ENCODE measurements at places on chromosomes 7 and 10.

DNA sequence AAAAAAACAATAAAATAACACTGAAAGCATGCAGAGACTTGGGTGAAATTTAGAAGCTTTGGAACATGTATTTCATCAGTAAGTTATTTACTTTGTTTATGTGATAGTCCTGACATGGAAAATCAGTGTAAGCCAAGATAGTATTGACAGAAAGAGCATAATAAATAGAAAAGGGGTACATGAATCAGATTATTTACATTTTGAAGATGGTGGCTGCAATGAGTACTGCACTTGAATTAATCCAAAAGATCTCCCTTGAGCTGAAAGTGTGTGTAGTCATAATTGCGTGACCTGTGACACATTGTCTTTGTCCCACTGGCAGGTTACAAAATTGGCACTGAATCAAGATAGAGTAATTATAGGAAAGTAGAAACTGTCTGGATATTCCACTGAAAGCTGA, 562.9 kb downstream of the GFRA1 start:
- peak; percentile 1 for DNase-seq

DNA sequence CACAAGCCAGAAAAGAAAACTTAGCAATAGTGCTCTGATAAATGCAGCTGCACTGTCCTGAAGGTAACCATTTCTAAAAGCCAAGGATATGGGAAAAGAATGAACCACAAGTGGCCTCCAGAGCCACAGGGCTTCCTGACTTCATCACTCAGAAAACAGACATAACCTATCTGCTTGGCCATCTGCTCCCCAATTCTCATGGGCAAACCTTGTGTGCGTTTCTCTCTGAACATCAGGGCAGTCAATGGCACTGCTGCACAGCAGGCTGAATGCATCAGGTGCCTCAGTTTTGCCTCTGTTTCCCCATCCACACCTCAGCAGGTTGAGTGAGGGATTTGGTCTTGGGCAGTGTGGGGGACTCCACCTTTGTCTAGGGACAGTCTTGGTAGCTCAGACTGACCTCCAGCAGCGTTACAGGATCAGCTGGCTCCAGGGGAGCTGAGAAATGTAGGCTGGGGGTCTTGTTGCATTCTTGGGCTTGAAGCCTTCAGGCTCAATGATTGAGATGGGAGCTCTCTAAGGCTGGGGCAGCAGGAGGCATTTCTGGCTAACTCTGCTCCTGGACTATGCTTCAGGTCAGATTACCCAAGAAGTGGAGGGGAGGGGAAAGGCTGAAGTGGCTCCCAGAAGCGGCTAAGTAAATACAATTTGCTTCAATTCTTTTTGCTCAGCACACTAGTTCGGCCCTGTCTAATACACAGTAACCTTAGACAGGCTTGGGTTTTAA, 23.6 kb upstream of the PDLIM1 start:
- DNase-seq: no peak

- no peak for DNase-seq
Measured at GRCh38 chr10:65943451-65943850, 982.4 kb upstream of the LRRTM3 start.

DNA sequence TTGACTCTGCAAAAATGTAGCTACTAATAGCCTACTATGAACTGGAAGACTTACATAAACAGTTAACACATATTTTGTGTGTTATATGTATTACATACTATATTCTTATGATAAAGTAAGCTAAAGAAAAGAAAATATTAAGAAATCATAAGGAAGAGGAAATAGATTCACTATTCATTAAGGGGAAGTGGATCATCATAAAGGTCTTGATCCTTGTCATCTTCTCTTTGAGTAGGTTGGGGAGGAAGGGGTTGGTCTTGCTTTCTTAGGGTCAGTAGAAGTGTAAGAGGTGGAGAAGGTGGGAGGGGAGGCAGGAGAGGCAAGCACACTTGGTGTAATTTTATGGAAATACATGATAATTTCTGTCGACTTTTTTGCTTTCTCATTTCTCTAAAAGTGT, 81.3 kb downstream of the NAMPT start:
- no peak for DNase-seq

GRCh38 chr7:129896568-129897382, 56.0 kb downstream of the UBE2H start:
- DNase-seq: no peak

DNA sequence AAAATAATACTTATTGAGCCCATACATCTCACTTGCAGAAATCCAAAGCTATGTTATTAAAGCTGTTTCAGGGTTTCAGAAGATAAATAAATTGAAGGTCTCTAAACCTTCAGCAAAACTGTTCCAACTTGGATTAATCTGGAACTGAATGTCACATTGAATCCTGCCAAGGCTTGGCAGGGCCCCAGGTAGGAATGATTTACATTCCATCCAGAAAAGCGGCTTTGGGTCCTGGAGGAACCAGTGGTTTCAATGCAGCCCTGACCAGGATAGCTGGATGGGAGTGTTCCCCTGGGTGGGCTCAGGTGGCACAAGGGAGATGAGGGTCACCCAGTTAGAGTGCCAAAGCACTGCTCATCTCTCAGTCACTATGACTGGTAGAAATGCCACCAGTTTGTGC, 37.0 kb upstream of the TMEM72 start:
- no peak for DNase-seq

DNA sequence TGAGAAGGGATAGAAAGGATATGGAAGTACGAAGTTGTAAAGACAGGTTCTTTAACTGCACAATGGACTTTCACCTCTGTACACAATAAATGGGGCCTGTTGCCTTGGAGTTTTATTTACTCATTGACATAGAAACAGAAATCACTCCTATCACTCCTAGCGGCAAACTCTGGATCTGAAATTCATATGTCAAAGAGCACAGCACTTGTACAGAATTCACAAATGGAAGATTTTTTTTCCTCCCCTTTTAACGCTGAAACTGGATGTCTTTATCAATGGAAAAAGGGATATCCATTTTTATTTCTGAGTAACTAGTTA, 18.2 kb downstream of the NT5C3A start:
- DNase-seq: no peak

DNA sequence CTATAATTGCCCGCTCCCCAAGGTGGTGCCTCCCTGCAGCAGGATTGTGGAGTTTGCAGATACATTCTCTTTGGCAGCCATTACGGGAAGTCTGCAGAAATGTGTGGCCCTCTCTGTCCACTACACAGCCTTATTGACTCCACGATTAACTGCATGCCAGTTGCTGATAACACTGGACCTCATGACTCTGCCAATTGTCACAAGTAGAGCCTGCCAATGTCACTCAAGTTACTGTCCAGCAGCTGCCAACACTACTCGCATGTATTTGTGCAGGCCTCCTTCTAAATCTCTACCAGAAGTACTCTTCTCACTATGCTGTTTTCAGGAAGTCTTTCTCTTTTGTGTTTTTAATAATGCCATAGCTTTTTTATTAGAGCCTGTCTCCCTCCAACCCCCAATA, 128.8 kb downstream of the PPP1R3A start:
- DNase-seq: no peak

DNA sequence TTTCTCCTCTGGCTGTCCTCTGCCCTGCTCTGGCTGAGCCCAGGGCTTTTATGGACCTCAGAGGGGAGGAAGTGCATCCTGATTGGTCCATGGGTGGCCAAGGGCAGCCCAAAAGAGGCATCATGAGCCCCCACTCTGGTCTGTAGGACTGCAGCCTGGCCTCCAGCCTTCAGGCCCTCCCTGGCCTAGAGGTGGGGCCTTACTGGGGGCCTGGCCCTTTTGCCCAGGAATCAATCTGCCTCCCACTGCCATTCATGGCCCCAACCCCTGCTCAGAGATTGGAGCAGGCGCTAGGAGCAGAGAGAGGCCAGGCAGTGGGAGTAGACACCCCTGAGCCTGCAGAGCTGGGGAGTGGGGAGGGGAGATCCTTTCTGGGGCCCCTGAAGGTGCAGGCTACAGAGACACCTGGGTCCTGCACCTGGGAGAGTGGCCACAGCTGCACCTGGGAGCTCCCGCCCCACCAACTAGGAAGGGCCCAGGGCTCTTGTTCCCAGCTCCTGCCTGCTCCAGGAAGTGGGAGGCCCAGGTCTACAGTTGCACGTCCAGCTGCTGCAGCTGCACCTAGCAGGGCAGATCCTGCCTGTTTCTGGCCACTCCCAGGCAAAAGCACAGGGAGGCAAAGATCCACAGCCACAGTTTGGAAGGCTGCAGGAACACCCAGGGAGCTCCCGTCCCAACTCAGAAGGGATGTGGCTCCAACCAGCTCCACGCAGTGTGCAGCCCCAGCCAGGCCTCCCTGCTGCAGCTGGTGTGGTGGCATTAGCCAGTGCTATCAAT, 6.4 kb upstream of the DYNC2I1 start:
- no peak for DNase-seq

GRCh38 chr10:27072436-27073114, 27.7 kb downstream of the ANKRD26 start:
- DNase-seq: no peak

DNA sequence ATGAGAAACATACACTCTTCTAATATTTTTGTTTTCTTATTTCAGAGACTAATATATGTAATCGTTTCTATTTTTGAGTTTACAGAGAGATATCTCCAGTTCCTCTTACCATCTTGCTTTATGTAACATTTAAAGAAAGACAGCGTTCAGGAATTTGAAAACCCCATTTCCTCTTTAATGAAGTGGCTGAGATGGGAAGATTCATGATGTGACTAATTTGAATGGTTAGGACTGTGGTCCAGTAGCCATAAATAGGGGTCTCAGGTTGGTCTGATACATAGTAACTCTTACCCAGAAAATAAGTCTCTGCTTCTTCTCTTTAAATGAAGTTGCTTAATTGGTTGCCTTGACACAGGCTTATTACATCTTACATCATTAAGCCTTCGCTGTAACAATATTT, 6.9 kb downstream of the KMT2E start:
- DNase-seq: no peak

- peak; percentile 75 for DNase-seq
Measured at GRCh38 chr10:130109796-130110245, 809 bp downstream of the C10orf143 start.

- DNase-seq: no peak
Measured at GRCh38 chr10:130495116-130495862, 359.1 kb downstream of the GLRX3 start.

DNA sequence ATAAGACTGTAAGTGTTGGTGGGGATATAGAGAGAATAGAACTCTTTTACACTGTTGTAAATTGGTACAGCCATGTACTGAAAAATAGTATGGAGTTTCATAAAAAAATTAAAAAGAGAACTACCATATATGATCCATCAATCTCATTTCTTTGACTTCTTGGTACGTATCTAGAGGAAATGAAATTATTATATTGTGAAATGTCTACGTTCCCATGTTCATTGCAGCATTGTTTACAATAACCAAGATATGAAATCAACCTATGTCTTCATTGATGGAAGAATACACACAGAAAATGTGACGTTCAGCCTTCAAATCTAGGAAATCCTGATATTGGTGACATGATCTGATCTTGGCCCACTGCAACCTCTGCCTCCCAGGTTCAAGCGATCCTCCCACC, 32.0 kb downstream of the SHOC2 start:
- DNase-seq: no peak

- DNase-seq: no peak
Measured at GRCh38 chr10:47049906-47050305, 138.7 kb downstream of the PTPN20 start.

DNA sequence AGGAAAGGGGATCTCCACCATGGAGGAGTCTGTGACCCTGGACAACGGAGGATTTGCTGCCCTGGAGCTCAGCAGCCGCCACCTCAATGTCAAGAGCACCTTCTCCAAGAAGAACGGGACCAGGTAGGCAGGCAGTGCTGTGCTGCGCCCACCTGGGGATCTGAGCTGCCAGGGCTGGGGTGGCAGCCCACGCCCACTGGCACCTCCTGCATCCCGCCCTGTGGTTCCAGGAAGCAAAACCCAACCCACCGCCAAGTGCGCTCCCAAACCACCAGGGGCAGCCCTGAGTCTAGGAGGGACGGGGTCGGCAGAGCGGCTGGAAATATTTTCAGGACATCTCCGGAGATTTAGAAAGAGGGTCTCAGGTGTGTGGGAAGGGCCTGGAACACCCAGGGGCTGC, 440.3 kb upstream of the FOXK1 start:
- DNase-seq: no peak

DNA sequence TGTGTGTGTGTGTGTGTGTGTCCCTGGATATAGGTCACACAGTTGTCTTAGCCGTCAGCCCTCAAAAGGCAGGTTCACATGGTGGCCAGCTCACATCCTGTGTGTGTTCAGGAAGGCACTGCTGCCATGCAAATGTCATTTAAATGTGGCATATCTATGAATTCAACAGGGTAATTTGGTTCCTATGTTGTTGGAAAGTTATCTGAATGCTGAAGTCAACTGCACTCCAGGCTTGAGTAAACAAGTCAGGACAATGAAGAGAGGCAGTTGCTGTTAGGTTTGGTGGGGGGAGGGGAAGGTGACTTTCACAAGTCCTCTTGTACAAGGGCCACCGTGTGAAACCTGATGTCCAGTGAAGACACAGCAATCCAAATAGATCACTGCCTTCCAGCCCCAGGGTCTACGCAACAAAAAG, 61.1 kb downstream of the PTPRE start:
- DNase-seq: no peak

GRCh38 chr7:5694912-5695726, 86.3 kb downstream of the RNF216 start:
- DNase-seq: no peak

DNA sequence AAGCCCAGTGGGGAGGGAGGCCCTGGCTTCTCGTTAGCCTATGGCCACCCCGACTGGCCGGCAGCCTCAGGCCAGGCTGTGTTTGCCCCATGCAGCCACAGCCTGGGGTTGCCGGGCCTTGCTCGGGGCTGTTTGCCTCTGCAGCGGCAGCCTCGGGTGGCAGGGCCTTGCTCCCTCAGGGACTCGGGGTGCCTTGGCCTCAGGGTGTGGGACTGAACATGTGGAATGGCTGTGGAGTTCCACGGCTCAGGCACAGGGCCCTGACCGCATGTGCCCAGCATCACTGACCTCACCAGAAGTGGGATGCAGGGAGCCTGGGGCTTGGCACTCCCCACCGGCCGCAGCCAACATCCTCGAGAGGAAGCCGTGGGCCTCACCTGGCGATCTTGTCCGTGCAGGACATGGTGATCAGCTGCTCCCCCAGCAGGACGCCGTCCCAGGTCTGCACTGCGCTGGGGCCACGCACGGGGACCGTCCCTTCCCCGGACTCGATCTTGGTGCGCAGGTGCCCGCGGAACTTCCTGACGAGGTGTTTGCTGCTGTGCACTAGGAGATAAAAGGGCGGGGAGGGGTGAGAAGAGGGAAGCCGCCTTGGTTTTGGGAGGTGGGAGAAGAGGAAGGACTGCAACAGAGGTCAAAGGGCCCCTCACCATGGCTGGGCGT, 160.5 kb downstream of the WDR37 start:
- DNase-seq: no peak

GRCh38 chr10:5305374-5305773, 59.4 kb upstream of the UCN3 start:
- no peak for DNase-seq

DNA sequence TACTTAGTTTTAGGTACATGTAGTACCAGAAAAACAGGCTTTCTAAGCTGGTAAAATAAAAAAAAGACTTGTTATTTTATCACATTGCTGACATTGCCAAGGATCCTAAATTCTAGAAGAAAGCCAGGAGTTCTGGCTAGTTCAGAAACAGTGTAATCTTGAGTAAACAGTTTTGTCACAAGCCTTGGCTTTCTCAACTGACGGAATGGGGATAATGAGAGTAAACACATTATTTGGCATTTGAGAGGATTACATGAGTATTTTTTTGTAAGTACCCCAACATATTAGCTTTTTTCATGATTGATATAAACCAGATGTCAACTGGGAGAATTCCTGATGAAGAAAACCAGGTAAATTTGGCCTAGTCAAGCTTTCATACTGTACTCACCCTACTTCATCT, 269.8 kb downstream of the SORCS1 start:
- DNase-seq: no peak

All from kidney capillary endothelial cell (primary cell).